Esophagus squamous epithelium (tissue), 5 donors: ENCODE measurements at places on chromosomes 3 and 15. TPM values are rescaled to one million over a fixed set of nuclear protein-coding genes. Genes with fewer than 3 reads are reported as not detected.

DNA sequence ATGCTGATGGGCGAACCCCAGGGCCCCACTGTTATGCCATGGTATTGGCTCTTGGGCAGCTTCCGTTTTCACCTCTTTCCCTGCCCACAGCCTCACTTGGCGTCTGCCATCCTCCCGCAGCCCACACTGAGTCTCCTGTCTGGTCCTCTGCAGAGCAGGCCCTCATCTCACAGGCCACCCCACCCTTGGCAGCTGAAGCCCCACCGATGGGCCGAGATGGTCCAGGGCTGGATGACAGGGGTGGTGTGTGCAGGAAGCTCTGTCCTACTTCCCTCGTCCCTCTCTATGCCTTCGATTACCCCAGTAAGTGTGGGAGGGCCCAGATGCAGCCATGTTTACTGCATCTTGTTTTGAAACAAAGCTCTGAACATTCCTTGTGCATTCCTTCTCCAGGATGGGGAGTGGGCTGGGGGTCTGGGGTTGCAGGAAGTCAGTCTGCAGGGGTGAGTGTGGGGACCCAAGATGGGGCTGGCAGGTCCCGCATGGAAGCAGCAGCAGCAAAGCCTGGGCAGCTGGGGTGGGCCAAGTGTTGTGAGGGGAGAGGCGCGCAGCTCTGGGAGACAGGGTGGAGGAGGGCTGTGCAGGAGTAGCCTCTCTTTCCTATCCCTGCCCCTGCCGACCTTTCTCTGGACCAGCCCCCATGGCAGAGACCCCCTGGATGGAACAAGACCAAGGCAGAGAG lies 20.9 kb downstream of the TBC1D21 start:
- peaks cover 2% of the 10 kb centered on the region for H3K4me1 ChIP-seq
- H3K4me3 ChIP-seq: no peak overlapping the region
- no peak for DNase-seq
- no peak overlapping the region for H3K27ac ChIP-seq
- peaks cover 22% of the 10 kb centered on the region for H3K27me3 ChIP-seq
- no peaks in the 10 kb centered on the region for H3K36me3 ChIP-seq

SERINC4 gene
- not detected for total RNA-seq

- no peaks in the 10 kb centered on the region for H3K4me1 ChIP-seq
- H3K36me3 ChIP-seq: peaks cover 4% of the 10 kb centered on the region
- no peak for DNase-seq
- no peaks in the 10 kb centered on the region for H3K27me3 ChIP-seq
- H3K27ac ChIP-seq: no peak overlapping the region
- no peak overlapping the region for H3K4me3 ChIP-seq
These were observed 43.0 kb downstream of the CD200R1 start for GRCh38 chr3:112931736-112932521.

DNA sequence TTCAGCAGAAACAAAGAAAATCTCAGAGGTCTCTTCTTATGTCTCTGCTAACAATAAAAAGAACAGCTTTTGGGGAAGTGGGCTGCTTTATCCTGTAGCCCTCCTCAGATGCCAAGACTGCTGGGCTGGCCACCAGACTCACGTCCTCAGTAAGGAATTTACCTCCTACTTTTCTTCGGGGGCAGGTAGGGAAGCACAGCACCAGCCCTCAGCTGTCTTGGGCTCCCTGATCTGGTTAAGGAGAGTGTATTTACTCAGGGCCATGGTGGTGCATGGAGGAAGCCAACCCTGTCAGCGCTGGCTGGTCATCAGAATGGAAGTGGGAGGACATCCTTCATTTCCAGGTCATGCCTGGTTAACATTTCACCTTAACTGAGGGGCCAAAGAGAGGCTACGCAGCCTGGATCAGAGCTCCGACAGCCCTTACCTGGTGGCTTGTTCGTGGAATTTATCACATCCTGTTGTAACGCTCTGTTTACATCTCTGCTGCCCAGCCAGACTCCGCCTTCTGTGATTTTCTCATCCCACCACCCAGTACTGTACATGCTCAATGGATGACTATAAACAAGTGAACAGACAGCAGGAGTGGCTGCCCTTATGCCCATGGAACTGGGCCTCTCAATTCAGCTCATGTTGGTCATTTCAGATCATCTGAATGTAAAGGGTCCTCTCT lies 108.3 kb downstream of the IGF2BP2 start:
- no peaks in the 10 kb centered on the region for H3K27me3 ChIP-seq
- H3K4me3 ChIP-seq: no peak overlapping the region
- DNase-seq: no peak
- H3K4me1 ChIP-seq: no peaks in the 10 kb centered on the region

TRAT1 gene
- 0.95 TPM for total RNA-seq

ZMYND10 gene
- total RNA-seq: 1.1 TPM

DNA sequence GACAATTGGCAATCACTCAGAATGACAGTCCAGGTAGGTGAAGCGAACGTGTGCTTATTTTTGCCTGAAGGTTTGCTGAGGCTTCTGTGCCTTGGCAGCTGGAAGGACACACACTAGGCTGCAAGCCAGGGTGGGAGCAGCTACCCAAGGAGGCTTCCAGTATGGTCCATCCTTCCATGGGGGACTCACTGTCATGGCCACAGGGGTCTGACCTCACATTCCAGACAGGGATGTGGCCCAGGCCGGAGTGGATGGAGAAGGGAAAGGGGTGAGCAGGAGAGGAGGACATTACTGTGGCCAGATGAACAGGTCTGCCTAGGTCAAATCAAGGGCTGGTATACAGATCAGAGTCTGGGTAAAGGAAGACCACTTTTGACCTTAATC lies 247.7 kb downstream of the ADAMTS17 start:
- no peak for DNase-seq
- H3K36me3 ChIP-seq: no peaks in the 10 kb centered on the region
- no peaks in the 10 kb centered on the region for H3K4me1 ChIP-seq
- no peak overlapping the region for H3K27ac ChIP-seq
- H3K27me3 ChIP-seq: no peaks in the 10 kb centered on the region

DNA sequence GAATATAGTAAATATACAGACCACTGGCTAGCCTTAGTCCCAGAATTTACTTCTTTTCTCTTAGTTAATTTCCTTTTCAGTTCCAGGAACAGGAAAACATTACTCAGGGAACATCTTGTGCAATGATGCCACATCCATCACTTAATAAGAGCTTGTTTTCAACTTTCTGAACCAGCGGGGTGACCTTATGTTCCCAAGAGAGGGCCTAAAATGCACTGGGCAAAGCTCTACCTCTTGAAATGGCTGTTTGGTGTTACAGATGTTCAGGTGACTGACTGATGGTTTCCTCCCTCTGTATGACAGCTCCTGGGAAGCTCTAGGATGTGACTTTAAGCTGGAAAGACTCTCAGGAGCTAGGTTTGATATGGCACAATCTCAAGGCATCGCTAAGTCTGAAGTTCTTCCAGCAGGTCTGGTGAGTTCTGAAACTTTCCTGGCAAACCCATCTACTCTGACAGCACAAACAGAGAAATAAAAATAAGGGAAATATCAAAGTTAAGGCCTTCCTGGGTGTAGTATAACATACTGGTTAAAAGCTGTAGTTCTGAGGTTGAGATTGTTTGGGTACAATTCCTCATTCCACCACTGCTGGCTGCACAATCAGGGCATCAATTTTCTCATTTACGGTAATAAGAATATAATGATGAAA lies 98.6 kb downstream of the ZIC1 start:
- no peaks in the 10 kb centered on the region for H3K4me1 ChIP-seq
- H3K36me3 ChIP-seq: no peaks in the 10 kb centered on the region
- H3K4me3 ChIP-seq: no peak overlapping the region
- DNase-seq: no peak
- H3K27ac ChIP-seq: no peak overlapping the region

- no peak overlapping the region for H3K27ac ChIP-seq
- H3K4me1 ChIP-seq: no peaks in the 10 kb centered on the region
- no peak overlapping the region for H3K4me3 ChIP-seq
- H3K27me3 ChIP-seq: no peaks in the 10 kb centered on the region
- DNase-seq: no peak
- H3K36me3 ChIP-seq: no peaks in the 10 kb centered on the region
These were observed 54.5 kb downstream of the HSPBAP1 start for GRCh38 chr3:122739172-122739571.
